Progenitor cell of endocrine pancreas (in vitro differentiated cells): ENCODE measurements at places on chromosomes 11 and 22.

GRCh38 chr22:44550711-44551491 lies 52.9 kb upstream of the RTL6 start:
- no peak for DNase-seq

GRCh38 chr11:69949327-69949726 lies 128.8 kb upstream of the ANO1 start:
- no peak for DNase-seq

DNA sequence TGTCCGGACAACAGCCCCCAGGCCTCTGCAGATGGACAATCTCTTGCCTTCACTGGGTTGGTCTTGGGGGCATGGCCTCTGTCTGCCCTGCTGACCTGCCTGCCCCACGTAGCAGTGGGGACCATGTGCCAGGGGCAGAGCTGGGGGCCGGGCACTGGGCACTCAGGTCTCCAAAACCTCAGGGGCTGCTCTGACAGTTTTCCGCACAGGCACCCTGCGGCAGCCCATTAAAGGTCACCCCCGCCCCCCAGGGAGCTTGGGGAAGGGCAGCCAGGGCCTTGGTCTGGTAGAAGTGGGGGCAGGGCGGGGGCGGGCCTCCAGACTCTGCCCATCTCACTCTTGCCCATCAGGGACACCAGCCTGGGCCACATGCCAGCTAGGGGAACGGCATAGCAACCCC lies 49.9 kb downstream of the WNT7B start:
- no peak for DNase-seq

- DNase-seq: no peak
These were observed 26.8 kb downstream of the TENM4 start for GRCh38 chr11:79414041-79414440.

GRCh38 chr11:20060181-20060580 lies 100.1 kb downstream of the DBX1 start:
- DNase-seq: no peak

DNA sequence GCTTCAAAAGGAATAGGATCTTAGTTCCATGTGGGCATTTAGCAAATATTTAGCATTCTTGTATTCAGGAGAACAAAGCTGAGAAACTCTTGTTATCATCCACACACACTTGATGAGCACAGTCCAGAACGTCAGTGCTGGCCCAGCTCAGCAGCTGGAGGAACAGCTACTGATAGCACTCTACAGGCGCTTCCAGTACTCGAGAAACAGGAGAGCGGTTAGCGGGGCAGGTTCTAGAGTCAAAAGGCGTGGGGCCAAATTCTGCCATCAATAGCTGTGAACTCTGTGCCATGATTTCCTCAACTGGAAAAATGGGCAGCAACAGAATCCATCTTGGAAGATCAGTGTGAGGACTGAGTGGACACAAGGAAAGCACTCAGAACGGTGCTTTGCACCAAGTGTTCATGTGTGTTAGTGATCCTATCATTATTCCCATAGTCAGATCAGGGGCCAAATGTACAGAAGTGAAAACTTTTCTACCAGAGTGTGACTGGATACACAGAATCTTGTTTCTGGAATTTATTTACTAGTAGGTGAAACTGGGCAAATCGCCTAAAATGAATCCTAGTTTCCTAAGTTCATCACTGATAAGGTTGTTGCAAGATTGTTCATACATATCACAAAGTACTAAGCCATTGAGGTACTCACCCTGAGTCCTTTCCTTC lies 3.2 kb downstream of the JOSD1 start:
- DNase-seq: no peak

- no peak for DNase-seq
These were observed 11.4 kb downstream of the PRSS23 start for GRCh38 chr11:86811637-86812321.

DNA sequence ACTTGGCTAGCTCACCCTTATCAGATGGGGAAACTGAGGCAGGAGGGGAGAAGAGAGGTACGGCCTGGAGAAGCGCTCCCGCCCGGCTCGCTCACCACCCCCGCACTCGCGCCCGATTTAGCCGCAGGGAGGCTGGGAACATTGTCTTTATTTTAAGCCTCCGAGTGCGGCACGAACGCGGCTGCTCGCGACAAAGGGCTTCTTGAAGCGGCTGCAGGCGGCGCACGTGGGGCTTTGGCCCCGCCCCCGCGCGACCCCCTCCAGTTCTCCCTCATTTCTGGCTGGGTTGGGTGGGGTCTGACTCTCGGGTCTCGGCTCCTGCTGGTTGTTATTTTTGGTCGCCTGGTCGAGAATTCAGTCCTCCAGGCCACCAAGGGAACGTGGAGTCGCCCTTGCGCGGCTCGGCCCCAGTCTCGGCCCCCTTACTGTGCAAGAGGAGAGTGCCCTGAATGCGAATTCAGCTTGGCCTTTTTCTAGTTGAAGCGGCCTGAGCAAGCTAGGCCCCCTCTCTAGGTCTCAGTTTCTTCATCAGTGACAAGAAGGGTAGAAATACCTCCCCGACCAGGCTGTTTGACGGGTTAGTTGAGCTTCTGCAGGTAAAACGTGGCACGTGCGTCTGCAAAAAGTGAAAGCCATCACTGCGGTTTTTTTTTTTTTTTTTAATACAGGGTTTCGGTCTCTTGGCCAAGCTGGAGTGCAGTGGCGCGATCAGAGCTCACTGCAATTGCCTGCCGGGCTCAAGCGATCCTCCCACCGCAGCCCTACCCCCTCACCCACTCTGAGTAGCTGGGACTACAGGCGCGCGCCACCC lies 2.6 kb upstream of the CHRM1 start:
- no peak for DNase-seq

GRCh38 chr22:50072167-50072555 lies 13.1 kb downstream of the MLC1 start:
- no peak for DNase-seq

DNA sequence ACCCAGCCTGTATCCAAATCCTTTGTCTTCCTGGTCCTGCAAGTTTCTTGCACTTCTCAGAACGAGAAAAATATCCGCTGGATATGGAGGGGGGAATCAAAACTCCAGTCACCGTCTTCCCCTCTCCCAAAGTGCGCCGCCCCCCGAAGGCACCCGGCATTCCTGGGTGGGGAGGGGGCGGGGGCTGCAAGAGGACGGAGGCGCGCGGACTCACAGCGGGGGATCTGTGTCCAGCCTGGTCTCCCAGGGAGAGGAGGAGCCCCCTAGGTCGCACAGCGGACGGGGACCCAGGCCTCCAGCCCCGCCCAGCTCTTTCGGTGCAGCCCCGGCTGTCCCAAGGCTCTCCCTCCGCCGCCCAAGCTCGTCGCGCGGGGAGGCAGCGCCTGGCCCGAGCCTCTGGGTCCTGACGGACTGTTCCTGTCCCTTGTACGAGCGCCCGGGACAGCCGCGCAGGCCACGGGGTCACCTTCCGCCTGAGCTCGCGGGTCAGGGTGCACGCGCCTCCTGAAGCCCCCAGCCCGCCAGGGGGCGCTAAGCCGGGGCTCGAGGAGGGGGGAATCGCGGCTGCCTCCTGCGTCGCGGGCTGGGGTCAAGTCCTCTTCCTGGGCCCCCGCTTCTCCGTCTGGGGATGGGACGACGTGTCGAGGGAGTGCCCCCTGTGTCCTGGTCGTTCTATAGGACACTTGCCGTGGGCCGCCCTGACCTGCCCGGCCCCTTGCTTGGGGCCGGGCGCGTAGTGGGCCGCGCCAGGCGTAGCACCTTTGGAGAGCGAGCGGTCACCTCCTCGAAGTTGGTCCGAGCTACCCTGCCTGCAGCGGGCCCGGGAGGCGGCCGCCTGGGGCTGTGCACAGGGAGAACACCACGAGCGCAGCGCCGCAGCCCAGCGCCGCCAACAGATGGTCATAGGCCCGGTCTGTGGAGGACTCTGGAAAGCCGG lies 2.4 kb upstream of the WNT11 start:
- peak; percentile 73 for DNase-seq

- no peak for DNase-seq
These were observed 16.0 kb upstream of the CYB5R3 start for GRCh38 chr22:42664976-42665831.

GRCh38 chr22:48223488-48224190 lies 1461.2 kb downstream of the TBC1D22A start:
- DNase-seq: no peak

DNA sequence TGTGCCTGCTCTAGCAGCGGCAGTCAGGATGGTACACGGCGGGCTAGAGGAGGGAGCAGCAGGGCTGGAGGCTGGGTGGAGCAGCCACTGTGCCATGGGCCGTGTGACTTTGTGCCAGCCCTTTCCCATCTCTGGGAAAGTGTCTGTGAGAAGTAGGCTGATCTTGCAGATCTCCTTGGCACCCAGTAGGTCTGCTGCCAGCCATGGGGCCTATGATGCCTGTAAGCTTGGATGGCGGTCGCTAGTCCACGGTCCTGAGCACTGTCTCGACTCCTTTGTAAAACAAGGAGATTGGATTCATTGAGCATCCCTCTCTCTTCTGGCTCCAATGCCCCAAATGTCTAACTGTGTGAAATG lies 22.6 kb downstream of the AMPD3 start:
- DNase-seq: no peak

- DNase-seq: no peak
These were observed 411.7 kb upstream of the KIRREL3 start for GRCh38 chr11:127412234-127412633.

DNA sequence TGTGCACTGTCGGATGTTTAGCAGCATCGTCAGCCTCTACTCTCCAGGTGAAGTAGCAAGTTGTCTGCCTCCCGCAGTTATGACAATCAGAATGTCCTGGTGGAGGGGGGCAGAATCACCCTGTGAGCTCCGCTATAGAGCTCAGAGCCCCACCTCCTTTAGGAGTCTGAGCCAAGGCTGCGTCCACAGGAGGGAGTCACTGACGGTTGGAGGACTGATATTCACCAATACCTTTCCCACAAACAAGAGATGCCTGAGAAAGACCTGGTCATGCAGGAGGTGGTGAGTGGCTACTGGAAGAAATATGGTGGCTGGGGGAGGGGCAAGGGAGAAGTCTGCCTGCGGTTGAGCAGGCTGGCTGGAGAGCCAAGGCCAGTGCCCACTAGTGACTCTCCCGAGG lies 41.7 kb upstream of the ADA2 start:
- DNase-seq: no peak

GRCh38 chr11:72112143-72112977 lies at the start of gene ANAPC15:
ANAPC15 (minus strand) TSS chr11:72112695; CDS start chr11:72111276, 1,419 bp downstream.
- peak; percentile 84 for DNase-seq

GRCh38 chr11:3006505-3007260 lies 14.6 kb upstream of the NAP1L4 start:
- no peak for DNase-seq

DNA sequence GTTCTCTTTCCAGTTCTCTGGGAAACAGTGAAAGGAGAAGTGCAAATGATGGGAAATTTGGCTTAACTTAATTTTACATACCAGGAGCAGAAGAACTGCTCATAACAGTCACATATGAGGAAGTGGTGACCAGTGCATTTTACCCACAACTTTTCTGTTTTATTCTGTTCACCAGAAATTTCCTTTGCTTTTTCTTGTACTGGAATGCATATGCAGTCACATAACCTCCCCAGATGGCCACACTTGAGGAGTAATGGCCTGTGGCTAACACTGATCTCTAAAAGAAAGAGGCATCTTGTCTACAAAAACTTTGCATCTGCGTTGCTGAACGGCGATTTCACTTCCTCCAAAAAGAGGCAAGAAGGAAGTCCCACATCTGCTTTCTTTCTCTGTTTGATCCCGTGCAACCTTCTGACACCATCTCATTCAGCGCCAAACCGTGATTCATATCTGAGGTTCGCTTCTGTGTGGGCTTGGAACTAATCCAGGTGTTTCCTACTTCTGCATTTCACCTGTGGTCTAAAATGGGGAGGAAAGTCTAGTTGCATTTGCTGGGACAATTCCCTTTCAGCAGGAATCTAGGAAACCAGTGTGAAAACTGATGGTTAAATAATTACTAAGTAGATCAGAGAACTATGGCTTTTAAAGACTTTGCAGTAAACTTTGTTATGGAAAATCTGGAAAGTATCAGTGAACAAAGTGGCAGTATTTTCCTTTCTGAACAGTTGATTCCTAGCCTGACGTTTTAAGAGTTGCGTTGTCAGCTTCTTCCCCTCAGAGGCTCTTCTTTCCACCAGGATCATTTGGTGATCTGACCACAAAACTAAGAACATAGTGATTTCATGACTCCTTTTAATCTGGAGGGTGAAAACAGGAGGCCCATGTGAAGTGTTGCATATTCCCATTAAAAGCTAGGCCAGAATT lies 4.2 kb upstream of the MPEG1 start:
- no peak for DNase-seq

- no peak for DNase-seq
These were observed 67.9 kb downstream of the KCNQ1 start for GRCh38 chr11:2512431-2513407.

DNA sequence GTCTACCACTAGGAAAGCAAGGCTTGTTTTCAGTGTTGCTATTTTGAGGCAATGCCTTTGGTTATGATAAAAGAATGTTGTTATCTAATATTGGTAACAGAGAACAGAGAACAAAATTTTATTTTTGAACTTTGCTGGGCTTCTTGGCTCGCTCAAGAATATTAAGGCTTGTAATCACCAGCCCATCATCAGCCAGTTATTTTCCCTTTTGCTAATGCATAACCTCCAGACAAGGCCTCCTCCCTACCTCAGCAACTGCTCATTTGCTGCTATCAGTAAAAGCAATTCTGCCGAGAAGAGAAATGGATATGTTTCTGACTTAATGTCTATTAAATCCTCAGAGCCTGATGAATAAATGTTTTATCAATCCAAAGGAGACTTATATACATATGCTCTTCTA lies 8.9 kb downstream of the MTMR2 start:
- DNase-seq: no peak

DNA sequence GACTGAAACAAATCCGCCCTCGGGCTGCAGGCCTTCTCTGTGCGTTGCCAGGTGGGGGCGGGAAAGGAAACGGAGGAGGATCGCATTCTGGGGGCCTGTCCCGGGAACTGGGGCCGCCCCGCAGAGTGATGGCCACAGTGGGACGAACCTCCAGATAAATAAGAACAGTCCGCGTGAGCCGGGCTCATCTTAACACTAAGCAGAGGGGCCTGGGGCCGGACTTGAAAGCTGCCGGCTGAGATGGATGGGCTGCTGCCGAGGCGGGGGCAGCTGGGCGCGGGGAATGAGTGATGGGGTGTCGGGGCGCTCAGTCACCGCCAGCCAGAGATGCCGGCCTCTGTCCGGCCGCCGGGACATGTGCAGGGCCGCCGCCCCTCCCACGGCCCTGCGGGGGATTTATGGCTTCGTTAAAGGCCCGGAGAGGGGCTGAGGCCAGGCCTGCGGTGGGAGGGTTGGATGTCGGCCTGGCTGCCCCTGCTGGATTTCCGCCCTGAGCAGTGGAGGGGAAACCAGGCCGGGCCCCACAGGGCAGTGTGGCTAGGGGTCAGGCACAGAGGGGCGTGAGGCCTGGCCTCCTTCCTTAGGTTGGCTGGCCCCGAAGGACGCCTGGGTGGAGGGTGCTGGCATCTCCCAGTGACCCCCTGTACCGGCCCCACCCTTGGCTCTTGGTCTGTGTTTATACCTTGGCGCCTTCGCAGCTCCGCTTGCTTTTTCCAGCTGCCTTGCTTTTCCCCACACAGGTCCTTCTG lies 45.3 kb upstream of the CD82 start:
- no peak for DNase-seq

DNA sequence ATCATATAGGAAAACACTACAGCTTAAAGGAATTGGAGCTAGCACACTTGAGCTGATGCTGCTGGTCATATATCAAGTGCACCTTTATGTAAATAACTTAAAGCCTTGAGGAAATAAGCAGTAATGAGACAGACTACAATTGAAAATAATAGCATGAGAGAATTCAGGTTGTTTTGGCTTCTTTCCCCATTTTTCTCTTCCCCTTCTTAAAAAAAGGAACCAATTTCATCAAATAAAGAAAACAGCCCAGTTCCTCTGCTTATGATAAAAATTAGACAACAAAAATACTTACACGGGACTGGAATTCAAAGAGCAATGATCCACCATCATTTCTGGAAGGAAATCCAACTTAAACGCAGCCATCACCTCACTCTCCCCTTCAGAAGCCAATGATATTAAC lies 50.2 kb upstream of the RAPSN start:
- DNase-seq: no peak
